ENCODE measurements at places on chromosomes 13 and 19.

DNA sequence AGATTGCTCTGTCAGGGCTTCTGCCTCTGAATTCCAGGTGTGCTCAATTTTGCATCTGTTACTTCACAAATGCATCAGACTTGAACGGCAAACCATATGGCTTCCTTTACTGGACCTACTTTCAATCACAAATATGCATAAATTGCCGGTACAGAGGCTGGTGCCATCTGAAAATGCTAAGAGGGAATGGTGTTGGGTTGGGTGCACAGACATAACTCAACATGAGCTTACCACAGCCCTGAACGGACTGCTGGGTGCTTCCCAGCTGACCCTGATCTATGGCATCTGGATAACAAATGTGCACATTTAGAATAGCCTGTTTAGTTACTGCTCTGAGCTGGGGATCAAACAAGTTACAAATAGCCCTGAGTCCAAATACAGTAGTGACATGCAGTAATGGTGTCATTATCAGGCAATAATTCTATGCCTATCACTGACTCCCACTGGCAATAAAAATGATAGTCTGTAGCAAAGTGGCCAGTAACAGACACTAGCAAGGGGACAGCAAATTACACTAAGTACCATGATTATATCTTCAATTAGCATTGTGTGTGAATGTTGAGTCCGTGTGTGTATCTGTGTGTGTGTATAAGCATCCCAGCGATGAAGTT is 927.3 kb downstream of the DIAPH3 start:
- no peak for DNase-seq

DNA sequence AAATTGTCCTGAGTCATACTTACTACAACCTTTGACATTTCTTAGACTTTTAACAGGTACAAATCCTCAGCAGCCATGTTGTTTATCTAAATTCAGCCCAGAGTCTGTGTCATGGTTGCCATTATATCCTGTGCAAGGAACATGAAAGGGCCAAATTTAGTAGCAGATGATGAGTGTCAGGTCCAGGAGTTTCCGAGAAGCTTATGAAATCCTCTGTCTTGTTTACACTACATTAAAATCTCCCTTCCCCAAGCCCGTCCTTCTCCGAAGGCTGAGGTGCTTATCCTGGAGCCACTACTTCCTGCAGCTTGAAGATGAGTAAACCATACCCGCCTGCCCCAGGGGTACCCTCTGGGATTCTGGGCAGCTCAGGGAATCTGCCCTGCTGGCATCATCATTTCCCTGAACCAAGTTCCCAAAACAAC is 102.6 kb upstream of the SERP2 start:
- no peak for DNase-seq

DNA sequence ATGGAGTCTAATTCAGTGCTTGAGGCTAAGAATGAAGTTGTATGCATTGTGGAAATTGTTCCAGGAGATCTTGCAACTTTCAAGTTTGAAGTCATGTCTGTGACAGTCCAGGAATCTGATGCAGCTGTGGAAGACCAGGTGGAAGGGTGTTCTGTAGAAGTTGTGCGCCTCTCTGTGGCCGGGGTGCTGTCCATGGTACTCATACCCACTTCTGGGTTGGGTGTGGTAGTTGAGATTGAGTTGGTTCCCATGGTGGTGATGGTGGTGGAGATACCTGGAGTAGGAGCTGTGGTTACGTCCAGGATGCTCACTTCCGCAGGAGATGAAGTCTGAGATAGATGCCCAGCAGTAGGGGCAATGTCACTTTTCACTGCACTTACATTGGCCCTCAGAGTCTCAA is 44.3 kb downstream of the MUC16 start:
- DNase-seq = no peak

- DNase-seq = no peak
Observed at GRCh38 chr19:52527956-52528351, 486 bp downstream of the ZNF808 start.

- no peak for DNase-seq
Observed at GRCh38 chr13:73962284-73962683, 171.9 kb downstream of the KLF12 start.

GRCh38 chr19:2446381-2446780 is 10.4 kb downstream of the LMNB2 start:
- no peak for DNase-seq

GRCh38 chr19:50556282-50557008 is 11.8 kb downstream of the LRRC4B start:
- DNase-seq = peak; percentile 77

DNA sequence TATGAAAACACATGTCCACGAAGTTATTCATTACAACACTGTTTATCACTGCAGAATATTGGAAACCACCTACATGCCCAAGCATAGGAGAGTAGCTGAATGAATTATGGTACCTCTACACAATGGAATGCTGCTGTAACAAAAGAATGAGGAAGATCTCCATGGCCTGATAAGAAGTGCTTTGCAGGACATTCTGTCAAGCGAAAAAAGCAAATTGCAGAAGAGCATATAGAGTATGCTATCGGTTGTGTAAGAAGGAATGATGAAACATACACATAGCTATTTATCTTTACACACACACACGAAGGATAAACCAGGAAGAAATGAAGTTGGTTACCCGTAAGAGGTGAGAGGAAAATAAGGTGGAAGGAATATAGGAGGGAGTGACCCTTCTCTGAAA is 37.5 kb upstream of the CEACAM20 start:
- no peak for DNase-seq

GRCh38 chr13:40399756-40400155 is 266.7 kb downstream of the FOXO1 start:
- DNase-seq = no peak
